ENCODE measurements at places on chromosomes 5 and 9. TPM values are rescaled to one million over a fixed set of nuclear protein-coding genes. Genes with fewer than 3 reads are reported as not detected.

The SHOC1 gene
- 3.6 TPM for total RNA-seq

The RRAGA gene
- total RNA-seq = 28.4 TPM

DNA sequence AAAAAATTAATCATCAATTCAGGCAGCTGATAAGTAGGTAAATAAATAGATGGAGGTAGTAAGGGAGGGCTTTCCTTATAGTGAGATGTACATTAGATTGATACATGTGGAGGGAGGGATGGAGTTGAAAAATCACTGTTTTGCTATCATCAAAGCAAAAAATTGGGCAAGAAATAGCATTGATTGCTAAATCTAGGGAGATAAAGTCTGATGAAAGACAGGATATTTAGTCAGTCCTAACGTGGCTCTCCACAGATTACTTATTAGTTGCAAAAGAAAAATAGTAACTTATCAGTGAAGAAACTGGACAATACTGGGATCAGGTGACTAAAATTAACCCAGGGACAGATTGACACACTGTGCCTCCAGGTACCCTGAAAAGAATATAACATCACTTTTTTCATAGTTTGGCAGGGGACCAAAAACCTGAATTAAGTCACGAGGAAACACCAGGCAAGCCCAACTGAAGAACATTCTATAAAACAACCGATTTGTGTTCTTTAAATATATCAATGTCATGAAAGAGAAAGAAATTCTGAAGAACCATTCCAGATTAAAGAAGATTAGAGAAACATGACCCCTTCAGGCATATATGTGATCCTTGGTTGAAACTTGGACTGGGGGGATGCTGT is 27.1 kb upstream of the GOLPH3 start:
- DNase-seq = peak; percentile 27

- DNase-seq = peak; percentile 81
These were observed 238.2 kb downstream of the TLE4 start for GRCh38 chr9:79809931-79810330.

GRCh38 chr9:110066929-110067716 is 140.8 kb downstream of the C9orf152 start:
- no peak for DNase-seq

All from umbilical cord (tissue), 2 donors.